Dorsolateral prefrontal cortex (tissue), 122 donors: ENCODE measurements at places on chromosomes 5 and 9. TPM values are rescaled to one million over a fixed set of nuclear protein-coding genes. Genes with fewer than 3 reads are reported as not detected.

DNA sequence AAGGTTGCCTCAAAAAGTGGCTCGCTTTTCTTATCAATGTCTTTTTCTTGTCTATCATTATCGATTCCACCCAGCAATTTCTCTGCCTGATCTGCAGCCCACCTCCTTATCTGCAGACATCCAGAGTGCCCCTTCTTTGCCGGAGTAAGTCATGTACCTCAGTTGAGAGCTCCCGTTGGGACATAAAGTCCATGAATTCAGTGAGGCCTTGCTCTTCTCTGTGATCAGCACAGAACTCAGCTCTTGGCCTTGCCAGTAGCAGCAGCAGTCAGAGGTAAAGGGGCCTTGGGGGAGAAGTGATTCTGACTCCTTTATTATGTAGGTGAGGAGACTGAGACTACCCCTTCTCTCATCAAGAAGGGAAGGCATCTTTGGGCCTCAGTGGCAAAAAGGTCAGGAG is 24.9 kb upstream of the DCAF12 start:
- DNase-seq: no peak

DNA sequence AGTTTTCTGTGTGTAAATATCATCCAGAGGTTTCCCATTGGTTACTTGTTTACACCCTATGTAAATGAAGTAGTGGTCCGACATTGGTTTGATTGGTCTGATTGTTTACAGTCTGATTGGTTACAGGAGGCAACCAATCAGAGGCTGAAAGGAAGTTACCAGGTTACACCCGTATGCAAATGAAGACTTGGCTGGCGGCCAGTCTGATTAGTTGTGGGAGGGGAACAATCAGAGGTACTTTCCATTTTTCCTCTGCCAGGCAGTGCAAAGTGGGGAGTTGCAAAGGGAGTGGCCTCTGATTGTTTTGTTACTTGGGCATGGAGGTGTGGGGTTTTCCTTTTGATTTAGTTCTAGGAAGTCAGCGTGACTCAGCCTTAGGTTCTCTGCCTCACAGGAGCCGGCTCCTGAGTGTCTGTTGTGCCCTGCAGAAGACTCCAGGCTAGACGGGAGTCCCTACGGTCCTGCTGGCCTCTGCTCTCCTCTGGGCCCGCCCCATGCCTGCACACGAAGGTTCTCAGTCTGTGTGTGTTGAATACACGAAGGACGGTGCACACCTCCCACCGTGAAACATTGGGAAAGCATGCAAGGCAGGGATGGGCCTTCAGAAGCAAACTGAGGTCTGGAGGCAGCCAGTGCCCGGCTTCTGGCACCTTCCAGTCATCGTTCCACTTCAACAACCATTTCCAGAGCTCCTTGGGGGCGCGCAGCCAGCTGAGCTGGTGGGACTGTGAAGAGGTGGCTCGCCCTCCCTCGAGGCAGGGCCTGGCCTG is 42.9 kb downstream of the OLFM1 start:
- no peak for DNase-seq

- DNase-seq: no peak
These were observed 20.5 kb downstream of the MRPL36 start for GRCh38 chr5:1779021-1779680.

PRR16 gene
- total RNA-seq: 6.9 TPM

NELFB gene
- total RNA-seq: 76.2 TPM

- no peak for DNase-seq
These were observed 12.4 kb upstream of the SIL1 start for GRCh38 chr5:139210585-139210984.

GRCh38 chr5:40958811-40959210 is 49.5 kb downstream of the C7 start:
- no peak for DNase-seq

GRCh38 chr9:68443624-68444023 is 87.2 kb downstream of the PGM5 start:
- no peak for DNase-seq

CTSV gene
- 0.64 TPM for total RNA-seq

GRCh38 chr5:28468166-28468565 is 1429.8 kb upstream of the CDH9 start:
- no peak for DNase-seq

- no peak for DNase-seq
These were observed 227.8 kb upstream of the RASEF start for GRCh38 chr9:83290692-83291091.

PCDHA2 gene
- 2.0 TPM for total RNA-seq

- no peak for DNase-seq
These were observed 428 bp downstream of the EFNA5 start for GRCh38 chr5:107670087-107670931.

SPATA6L gene
- 10.5 TPM for total RNA-seq

- no peak for DNase-seq
These were observed 73.6 kb upstream of the RPS23 start for GRCh38 chr5:82351754-82352145.

- DNase-seq: no peak
These were observed 38.0 kb upstream of the FOXI1 start for GRCh38 chr5:170067574-170068170.

DNA sequence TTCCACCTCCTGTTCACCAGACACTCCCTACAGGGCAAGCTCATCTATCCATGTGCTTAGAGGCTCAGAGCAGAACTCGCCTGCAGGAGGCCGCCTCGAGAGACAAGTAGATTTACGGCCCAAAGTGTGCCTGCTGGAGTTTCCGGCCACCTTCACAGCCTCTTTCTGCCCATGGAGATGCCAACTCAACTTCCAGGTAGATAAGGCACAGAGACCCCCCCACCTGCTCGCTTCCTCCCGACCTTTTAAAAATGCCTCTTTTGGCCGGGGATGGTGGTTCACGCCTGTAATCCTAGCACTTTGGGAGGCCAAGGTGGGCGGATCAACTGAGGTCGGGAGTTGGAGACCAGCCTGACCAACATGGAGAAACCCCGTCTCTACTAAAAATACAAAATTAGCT is 46.6 kb downstream of the EXD3 start:
- DNase-seq: no peak

MYMK gene
- not detected for total RNA-seq

SPINK7 gene
- not detected for total RNA-seq

DNA sequence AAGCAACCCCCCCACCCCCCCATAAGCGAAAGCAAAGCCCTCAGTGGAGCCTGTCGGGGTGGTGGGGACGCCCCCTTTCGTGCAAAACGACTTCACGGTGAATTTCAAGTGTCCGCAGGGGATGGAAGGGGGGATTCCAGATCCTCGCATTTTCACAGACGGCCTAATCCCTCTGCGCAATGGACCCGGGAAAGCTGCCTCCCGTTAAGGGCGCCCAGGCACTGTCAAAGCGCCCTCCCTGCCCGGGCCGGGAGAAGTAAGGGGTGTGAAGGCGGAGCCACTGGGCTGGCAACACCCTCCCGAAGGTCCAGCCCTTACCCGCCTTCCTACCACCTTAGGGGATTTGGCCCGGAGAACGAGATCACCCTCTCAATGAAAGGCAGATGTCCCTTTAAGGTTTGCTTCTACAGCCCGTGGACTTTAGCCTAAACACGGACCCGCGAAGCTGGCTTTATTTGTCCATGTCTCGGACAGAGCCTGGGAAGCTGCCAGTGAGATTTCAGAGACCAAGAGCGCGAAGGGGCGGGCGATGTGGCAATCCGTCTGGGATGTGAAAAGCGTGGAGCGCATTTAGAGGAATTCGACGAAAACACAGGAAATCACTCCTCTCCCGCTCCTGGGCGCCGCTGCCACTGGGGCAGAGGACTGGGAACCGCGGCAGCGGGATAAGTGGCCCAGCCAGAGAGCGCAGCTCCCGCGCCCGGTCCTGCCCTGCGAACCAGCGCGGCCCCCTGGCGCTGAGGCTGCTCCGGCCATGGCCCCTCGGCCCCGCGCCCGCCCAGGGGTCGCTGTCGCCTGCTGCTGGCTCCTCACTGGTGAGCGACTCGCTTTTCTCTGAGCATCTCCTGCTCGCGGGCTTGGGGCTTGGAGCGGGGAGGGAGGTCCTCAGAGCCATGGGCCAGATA is at the start of the genes ITGA1 and PELO:
TSS of gene ITGA1 (plus strand) at position 317 of the 905 bp plus-strand sequence. CDS start at position 755, 438 bp downstream.
TSS of gene PELO (plus strand) at position 317 of the 905 bp plus-strand sequence. CDS start 12,479 bp downstream, outside the sequence.
- DNase-seq: peak; percentile 39

GRCh38 chr5:165795073-165795472 is 2289.7 kb downstream of the MAT2B start:
- no peak for DNase-seq

PCDH1 gene
- total RNA-seq: 72.3 TPM

ADAMTS19 gene
- total RNA-seq: 10.0 TPM

MLANA gene
- total RNA-seq: not detected

SLC6A3 gene
- not detected for total RNA-seq

SLC46A2 gene
- total RNA-seq: 0.78 TPM

- no peak for DNase-seq
These were observed 5.5 kb downstream of the NR2F1 start for GRCh38 chr5:93588352-93589151.

DNA sequence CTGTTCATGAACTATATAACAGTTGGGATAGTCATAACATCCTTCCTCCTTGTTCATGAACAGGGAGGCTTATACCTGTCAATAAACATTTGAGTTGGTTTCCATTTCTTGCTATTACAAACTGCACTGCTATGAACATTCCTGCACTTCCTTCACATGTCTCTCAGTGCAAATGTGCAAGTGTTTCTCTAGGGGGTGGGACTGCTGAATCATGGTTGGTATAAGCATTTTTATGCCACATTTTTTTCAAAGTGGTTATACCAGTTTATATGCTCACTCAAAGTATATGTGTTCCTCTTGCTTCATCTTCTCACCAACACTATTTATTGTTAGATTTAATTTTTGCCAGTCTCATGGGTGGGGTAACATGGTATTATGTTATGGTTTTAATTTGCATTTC is 25.8 kb upstream of the TPD52L3 start:
- DNase-seq: no peak

FABP6 gene
- 7.1 TPM for total RNA-seq
